ENCODE measurements at places on chromosomes 12 and 14. TPM values are rescaled to one million over a fixed set of nuclear protein-coding genes. Genes with fewer than 3 reads are reported as not detected.

DNA sequence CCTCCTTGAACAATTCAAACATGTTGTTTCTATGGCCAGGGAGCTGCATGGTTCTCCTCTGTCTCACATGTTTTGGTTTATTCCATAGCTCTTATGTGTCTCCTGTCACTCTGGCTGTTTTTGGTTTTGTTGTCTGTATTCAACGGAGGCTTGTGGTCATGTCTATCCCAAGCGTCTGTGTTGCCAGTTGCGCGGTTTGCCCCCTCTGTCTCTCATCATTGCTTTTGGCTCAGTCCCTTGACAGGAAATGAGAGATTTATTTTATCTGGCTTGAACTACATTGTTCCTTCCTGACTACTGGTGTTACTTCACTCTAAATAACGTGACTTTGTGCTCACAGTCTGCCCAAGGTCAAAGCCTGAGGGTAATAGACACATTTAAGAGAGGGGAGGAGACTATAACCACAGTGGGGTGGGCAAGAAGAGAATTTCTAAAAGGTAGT is 96.4 kb upstream of the SOX5 start:
- peak; percentile 15 for DNase-seq

GRCh38 chr12:51823875-51824565 is 24.5 kb downstream of the FIGNL2 start:
- DNase-seq, result no peak

DNA sequence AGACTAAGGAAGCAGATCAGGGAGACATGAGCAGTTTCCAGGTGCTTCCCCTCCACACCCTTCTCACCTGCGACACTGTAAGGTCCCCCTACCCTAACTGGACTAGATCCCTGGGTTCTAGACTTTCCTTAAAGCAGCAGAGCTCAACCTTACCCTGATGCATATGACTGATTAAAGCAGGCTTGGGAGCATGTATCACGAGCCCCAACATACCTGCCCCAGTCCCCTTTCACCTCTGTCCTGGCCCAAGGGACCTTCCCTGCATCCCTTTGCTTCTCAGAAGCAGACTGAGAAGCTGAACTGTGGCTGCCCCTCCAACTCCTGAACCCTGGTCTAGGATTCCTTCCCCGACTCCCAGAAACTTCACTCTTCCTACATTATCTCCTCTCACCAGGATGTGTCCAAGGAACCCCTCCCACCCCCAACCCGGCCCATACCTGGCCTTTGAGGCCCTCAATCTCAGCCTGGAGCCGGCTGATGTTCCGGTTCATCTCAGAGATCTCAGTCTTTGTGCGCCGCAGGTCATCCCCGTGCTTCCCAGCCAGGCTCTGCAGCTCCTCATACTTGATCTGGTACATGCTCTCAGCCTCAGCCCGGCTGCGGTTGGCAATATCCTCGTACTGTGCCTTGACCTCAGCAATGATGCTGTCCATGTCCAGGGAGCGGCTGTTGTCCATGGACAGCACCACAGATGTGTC is 5.4 kb downstream of the KRT8 start:
- no peak for DNase-seq

- DNase-seq, result no peak
Measured at GRCh38 chr12:11446372-11446771, 51.0 kb upstream of the PRB2 start.

- no peak for DNase-seq
Measured at GRCh38 chr14:47730296-47730695, 54.9 kb upstream of the MDGA2 start.

DNA sequence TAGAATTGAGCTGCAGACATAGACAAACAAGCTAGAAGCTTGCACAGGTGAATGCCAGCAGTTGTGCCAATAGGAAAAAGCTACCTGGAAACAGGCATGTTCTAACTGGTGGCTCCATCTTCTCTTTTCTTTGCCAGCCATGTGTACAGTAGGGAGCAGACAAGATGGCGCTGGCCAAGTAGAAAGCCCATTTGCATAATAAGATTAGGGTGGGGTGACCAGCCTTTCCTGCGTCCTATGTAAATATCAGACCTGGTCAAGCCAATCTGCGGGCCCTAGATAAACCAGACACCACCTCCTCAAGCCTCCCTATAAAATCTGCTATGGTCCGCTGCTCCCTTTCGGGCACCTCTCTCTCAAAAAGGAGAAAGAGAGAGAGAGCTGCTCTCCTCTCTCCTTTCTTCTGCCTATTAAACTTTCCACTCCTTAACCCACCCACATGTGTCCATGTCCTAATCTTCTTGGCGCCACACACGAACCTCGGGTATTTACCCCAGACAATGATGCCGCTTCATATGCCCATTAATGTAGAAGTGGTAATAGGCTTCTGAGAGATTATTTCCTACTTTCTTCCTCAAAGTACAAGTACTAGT is 201.0 kb downstream of the SLC25A21 start:
- DNase-seq, result no peak

GRCh38 chr14:68948686-68949600 is 30.2 kb downstream of the ACTN1 start:
- DNase-seq, result no peak

GRCh38 chr12:1646569-1647284 is 17.7 kb downstream of the WNT5B start:
- DNase-seq, result no peak

DNA sequence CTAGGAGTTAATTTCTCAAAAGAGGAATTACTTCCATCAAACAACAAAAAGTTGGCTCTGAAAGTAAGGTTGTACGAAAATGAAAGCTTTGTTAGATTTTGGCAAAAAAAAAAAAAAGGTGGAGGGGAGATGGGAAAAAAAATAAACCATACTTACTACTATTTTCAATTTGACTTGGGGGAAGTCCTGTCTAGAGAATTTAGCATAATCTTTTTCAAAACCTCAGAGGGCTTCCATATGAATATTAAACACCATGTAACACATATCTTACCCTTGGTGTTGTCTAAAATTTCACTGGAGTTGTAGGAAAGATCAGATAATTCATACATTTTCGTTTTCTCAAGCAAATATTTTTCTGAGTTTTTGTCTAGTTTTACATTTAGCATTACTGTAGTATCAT is 17.5 kb downstream of the GRIP1 start:
- DNase-seq, result no peak

- no peak for DNase-seq
Measured at GRCh38 chr12:12983420-12984035, 16.5 kb downstream of the HEBP1 start.

- no peak for DNase-seq
Measured at GRCh38 chr12:24487606-24488005, 461.3 kb downstream of the BCAT1 start.

- no peak for DNase-seq
Measured at GRCh38 chr12:51188359-51189051, 15.6 kb upstream of the TFCP2 start.

DNA sequence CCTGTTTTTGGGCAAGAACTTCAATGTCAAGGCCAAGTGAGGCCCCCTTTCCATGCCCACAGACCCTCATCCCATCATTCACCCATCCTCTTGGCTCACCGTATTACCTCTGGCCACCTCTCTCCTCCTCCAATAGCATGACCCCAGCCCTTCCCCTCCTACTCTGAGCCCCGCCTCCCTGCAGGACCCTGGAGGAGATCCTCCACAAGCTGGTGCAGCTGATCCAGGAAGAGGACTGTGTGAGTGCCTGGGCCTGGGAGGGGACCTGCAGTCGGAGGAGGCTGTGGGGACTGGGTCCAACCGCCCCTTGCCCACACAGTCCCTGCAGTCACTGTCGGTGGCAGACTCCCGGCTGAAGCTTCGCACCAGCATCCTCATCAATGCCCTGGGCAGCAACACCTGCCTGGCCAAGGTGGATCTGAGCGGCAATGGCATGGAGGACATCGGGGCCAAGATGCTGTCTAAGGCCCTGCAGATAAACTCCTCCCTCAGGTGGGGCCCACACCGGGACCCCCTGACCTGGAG is 7.2 kb downstream of the CARMIL3 start:
- DNase-seq, result no peak

GRCh38 chr12:8033153-8034044 is 883 bp downstream of the FOXJ2 start:
- peak; percentile 71 for DNase-seq

GRCh38 chr12:11638315-11638916 is 11.1 kb upstream of the ETV6 start:
- DNase-seq, result no peak

DNA sequence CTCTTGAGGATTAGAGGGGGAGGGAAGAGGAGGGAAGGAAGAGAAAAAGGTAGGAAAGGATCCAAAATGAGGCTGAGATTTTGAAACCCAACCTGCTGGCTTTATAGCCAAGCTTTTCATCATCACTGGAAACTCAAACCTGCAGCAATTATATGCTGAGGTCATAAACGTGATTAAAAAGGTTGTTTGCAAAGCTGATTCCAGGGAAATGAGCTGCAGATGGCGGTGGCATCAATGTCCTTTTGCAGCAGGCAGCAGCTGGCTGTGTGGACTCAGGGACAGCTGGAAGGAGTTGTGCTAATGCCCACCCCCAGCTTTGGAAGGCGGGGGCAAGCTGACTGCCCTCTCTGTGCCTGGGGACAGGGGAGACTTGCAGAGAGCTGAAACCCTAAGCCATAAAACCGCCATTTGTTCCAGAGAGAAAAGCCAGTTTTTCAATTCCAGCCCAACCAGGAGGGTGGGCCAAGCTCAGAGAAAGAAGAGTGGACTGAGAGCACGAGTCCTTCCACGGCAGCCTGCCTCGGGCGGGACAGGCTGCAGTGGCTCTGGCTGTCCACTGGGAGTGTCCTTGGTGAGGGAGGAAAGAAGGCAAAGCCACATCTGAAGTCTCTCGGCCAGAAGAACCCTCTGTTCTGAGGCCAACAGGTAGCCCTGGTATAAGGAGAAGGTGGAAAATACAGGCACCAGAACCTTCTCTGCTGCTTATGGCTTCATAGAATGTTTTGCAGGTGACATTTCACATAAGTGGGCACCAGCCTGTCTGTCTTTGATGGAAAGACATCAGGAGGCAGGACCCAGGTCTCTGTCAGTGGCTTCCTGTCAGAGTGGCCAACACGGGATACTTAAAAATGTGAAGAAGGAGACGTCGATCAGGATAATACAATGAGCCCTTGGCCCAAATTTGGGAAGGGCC is 90.7 kb downstream of the SINHCAF start:
- peak; percentile 78 for DNase-seq

GRCh38 chr14:99363616-99364290 is 91.8 kb upstream of the BCL11B start:
- peak; percentile 21 for DNase-seq

The AQP2 gene
- total RNA-seq, result 0.60 TPM

The RNASE7 gene
- total RNA-seq, result not detected

The TAS2R7 gene
- not detected for total RNA-seq

The ANKRD33 gene
- not detected for total RNA-seq

The PARP11 gene
- total RNA-seq, result 6.3 TPM

The NR2C1 gene
- total RNA-seq, result 44.5 TPM

The EIF2S3B gene
- total RNA-seq, result 0.43 TPM

All from right cardiac atrium (tissue), 5 donors.